ENCODE measurements at places on chromosomes 16 and 17.

GRCh38 chr17:79988185-79988971 is 47.3 kb downstream of the TBC1D16 start:
- no peak for DNase-seq

DNA sequence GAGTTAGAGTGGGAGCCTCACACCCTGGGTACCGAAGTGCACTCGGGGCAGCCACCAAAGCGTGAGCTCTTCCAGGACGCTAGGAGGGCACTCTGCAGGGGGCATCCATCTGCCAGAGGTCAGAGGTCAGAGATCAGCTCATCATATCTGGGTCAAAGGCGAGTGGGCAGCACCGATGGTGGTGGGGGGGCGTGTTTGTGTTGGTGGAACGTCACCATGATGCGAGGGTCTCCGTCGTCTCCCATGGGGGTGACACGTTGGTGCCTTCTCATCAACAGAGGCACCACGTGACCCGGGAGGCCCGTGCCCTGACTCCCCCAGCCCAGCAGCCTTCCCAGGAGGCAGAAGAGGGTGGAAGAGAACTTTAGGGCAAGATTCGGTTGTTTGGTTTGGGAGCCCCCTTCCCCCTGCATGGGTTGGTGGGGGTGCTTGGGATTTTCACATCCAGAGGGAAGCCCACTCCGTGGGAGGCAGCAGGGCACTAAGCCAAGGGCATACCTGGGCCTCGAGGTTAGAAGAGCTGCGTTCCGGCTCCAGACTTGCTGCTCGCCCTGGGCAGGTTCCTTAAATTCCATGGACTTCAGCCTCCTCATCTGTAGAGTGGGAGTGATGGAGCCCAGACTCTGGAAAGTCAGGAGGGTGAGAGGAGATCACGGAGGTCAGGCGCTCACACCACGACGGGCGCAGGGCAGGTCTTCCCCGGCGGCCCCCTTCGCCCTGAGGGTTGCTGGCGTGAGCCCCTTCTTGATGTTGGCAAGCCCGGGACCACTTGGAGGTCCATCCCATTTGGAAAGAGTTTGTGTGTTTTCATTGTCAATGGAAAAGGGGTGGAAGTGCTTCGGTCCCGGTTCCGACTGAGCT is 14.0 kb downstream of the CRISPLD2 start:
- DNase-seq, result no peak

GRCh38 chr17:68777243-68777855 is 176.2 kb upstream of the FAM20A start:
- peak; percentile 27 for DNase-seq

DNA sequence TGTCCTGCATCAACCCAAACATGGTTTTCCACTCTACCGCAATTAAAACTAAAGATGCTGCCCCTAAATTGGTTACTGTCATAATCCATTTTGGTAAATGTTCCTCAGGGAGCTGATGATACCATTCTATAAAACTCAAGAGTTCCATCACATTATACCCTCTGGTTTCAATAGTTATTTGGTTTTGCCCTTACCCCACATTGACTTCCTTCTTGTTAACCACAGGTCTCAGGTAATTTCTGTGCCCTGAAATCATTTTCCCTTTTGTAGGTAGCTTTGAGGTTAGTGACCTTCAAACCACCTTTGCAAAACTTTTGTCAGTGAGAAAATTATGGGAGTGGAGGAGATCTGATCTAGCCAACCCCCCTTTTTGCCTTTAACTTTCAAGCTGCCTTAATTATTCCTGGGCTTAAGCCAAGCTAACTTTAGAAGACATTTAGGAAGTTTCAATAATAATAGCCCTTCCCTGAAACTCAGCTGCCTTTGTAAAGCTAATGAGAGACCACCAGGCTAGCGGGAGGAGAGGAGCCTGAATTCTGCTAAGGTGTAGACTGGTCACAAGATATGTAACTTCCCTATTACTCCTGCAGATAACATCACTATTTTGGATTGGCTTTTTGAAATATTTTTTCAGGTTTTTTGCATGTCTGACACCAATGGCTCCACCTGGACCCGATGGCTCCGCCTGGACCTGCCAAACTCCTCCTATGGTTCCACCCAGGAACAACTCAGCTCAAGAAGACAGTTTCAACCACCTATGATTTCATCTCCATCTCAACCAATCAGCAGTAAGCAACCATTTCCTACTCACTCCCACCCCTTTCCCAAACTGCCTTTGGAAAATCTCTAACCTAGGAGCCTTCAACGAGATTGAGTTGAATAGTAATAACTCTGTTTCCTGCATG is 224.9 kb downstream of the HS3ST3B1 start:
- DNase-seq, result no peak

- no peak for DNase-seq
Observed at GRCh38 chr17:78346605-78347250, 13.1 kb downstream of the SOCS3 start.

GRCh38 chr16:4679850-4680636 is 13.3 kb upstream of the NUDT16L1 start:
- DNase-seq, result no peak

DNA sequence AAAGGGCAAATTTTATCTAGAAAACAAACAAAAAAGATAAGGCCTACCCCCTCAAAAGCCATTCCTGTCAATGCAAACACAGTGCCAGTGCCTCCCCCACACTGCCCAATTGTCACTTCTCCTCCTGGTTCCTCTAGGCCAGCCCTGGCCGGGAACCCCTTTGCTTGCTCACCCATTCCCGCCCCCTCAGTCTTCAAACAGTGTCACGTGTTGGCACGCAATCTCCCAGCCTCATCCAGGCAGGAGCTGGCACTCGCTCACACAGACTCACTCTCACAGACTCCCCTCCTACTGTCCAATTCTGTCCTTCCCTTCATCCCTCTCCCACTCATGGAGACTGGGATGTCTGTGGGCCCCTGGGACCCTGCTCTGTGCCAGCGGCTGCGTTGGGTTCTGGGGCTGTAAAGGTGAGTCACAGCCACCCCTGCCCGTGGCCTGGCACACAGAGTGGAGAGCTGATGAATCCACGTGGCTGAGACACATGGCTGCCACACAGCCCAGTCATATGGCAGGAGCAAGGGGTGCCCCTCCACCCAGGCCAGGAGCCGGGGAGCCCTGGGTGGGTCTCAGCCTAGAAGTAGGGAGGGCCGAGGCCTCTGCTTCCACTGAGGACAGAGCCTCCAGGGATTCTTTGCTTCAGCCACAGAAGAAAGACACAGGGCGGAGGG is 54.8 kb downstream of the VAC14 start:
- no peak for DNase-seq

DNA sequence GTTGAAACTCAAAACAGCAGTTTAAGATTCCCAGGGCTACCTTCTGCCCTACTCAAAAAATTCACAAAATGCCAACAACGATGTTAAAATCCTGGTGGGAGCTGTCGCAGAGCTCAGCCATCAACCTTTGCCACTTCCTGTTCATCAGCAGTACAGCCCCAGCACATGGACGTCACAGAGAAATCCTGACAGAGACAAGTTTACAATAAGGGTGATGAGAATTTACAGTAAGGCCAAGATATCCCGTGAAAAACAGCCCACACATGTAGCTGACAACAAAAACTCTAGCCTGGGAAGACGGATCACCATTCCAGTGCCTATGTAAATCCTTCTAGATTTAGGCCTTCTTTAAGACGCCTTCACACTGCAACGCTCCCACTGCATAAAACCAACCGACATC is 18.8 kb downstream of the USP22 start:
- no peak for DNase-seq

DNA sequence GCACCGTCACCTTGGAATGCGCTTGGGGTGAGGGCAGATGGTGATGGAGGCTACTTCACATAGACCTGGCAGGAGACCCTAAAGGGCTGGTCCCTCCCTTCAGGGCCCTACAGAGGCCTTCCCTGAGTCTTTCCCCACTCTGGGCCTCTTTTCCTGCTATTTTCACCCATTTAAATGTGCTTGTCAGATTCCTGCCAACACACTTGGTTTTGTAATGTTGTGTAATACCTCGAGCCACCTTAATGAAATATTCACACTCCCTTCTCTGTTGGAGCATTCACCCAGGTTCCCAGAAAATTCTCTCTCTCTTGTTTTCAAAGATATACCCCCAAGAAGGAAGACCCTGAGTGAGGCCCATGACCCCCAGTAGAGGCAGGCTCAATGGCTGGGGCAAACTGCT is 456.6 kb upstream of the DYNLRB2 start:
- no peak for DNase-seq
